Colonic mucosa (tissue), 4 donors: ENCODE measurements at places on chromosomes 3 and 15.

DNA sequence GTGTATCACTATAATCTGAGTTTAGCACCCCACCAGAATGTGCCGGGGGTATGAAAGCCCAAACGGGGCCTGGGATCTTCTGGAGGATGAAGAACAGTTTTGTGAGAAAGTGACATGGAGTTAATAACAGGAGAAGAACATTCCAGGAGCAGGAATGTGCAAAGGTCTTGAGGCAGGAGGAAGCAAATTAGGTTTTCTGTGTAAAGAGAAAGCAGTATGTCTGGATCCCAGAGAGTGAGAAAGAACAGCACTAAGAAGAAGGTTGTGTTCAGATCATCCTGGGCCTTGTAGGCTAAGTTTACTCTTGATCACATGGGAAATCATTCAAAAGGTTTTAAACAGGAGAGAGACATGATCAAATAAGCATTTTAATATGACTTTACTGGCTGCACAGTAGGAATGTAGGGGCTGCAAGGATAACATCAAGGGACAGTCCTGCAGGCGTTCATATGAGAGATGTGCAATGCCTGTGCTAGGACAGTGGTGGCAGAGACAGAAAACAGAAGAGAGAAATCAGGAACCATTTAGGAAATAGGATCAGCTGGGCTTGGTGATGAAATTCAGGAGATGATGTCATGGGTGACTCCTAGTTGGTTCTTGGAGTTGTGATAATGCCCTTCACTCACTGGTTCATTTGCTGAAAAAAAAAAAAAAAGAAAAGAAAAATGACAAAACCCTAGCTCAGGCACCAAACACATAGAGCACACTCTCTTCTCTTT is 113.5 kb downstream of the TNIK start:
- no peak for DNase-seq

DNA sequence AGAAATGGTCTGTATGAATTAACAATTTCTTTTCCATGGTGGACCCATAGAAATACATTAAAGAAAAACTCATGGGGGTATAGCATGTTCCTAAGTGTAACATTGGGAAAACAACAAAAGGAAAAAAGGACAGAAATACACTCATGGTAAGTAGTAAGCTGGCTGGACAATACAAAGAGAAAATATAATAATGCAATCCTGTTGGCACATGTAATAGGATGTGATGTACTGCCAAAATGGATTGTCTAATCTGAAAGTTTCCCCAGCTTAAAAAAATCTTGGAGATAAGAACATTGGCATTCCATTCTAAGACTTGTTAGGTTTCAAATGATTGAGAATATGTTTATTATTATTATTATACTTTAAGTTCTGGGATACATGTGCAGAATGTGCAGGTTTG is 128.1 kb downstream of the MBNL1 start:
- DNase-seq: no peak

GRCh38 chr3:171064461-171064860 is 37.9 kb upstream of the SLC2A2 start:
- DNase-seq: no peak

DNA sequence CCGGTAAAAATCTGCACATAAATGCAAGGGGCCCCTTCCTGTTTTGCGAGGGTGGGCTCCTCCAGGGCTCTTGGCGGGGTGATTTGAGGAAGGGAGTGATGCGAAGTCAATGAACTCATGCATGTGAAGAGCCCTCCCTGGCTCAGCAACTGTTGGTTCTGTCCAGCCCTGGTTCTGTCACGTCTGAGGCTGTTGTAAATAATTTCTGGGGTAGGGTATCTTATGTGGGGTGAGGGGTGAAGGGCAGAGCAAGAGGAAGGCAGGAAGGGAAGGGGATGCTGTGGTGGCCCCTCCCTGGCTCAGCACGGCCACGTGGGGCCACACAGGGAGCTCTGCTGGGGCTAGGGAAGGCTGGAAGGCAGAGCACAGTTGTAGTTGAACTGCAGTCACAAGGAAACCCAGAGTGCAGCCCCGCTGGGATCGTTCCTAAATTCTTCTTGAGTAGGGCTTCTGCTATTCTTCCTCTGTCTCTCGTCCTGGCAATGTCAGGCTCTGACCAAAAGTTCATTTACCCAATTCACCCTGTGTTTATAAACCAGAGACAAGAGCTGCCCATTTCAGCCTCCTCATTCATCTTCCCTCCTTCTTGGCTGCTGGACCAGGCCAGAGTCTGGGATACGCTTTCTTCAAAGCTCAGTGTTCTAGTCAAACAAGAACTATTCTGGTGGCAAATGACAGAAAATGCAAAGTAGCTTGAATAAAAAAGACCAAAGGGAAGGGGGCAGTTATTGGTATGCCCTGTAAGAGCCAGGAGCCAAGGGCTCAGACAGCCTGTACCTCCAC is 14.8 kb upstream of the TOPBP1 start:
- no peak for DNase-seq

- DNase-seq: no peak
These were observed 31.7 kb upstream of the SLCO2A1 start for GRCh38 chr3:134061401-134061800.

GRCh38 chr3:95424279-95424678 is 1361.4 kb downstream of the NSUN3 start:
- DNase-seq: no peak

DNA sequence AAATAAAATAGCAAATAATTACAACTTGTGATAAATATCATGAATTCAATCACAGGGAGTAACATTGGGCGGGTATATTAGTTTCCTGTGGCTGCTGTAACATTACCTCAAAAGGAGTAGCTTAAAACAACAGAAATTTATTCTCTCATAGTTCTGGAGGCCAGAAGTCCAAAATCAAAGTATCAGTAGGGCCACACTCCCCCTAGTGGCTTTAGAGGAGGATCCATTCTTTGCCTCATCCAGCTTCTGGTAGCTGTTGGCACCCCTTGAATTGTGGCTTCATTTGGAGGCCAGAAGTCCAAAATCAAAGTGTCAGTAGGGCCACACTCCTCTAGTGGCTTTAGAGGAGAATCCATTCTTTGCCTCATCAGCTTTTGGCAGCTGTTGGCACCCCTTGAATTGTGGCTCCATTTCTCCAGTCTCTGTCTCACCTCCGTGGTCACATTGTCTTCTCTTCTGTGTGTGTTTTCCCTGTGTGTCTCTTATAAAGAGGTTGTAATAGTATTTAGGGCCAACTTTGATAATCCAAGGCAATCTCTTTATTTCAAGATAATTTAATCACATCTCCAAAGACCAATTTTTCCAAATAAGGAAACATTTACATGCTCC is 3.1 kb upstream of the CFAP20DC start:
- DNase-seq: peak; percentile 30

- no peak for DNase-seq
These were observed 265.9 kb upstream of the TGFBR2 start for GRCh38 chr3:30340500-30340899.

GRCh38 chr3:15693355-15693754 is 91.8 kb downstream of the BTD start:
- no peak for DNase-seq

DNA sequence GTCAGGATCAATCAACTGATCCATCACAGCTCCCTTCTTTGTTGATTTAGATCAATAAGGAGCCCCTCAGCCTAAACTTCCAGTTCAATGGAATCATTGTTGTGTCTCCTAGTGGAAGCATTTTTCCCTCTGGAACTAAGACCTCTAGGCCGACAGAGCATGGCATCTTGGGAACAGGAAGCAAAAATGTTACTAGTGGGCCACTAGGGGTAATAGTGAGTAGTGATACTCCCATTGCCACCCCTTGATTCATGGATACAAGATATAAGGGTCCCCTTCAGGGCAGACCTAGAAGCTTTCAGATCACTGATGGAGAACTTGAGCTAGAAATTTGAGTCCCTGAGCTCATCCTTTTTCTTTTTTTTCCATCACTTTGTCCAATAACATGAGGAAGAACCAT is 40.4 kb upstream of the AZI2 start:
- DNase-seq: no peak

DNA sequence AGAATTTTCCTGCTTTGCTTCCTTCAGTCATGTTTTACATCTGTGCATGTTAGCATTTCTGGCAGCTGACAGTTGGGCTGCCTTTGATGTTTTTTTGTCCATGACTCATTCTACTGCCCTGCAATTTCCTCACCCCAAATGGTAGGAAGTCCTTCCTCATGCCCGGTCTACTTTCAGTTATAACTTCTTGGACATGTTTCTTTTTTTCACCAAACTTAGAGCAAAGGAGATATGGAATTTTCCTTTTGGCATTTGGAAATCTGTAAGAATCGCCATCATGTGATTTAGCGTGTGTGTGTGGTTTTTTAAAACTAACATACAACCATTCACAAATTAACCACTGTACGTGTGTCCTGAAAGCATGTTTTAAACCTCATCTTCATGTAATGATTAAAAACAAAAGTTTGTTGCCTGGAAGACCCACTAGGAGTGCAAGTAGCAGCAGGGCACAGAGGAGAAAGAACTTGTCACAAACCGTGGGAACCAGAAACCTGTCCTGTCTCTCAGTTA is 430.7 kb upstream of the CFAP20DC start:
- no peak for DNase-seq

DNA sequence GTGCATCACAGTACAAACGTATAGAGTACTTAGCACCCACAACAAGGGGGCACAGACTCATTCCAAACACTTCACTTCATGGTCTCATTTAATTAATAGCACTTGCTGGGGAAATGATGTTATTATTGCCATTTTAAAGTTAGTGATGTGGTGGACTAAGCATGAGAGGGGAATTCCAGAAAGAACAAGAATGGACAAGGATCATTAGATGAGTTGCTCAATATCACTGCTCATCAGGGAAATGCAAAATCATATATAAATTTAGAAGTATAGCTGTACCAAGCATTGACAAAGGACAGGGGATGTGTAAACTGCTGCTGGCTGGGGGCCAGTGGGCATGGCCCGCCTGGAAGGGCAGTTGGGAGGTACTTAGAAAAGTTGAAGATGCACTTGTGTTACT is 14.6 kb downstream of the PRR20G start:
- DNase-seq: no peak

DNA sequence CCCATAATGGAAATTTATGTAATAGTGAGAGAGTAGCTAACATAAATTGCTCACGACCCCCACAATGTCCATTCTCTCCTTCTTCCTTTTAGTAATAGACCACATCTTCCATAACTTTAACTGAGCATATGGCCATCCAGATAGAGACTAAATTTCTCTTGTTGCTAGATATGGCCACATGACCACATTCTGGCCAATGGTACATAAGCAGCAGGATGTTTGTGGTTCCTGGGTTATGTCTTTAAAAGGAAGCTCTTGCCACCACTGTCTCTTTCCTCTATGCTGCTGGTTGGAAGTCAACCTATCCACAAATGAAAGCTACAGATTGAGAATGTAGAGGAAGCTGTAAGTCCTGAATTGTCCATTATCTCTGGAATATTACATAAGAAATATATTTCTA is 59.7 kb upstream of the NPHP3 start:
- no peak for DNase-seq
